Activated T-cell treated with anti-CD3 and anti-CD28 coated beads, Interleukin-2, amount 50 U/mL, for 72 hours (primary cell): ENCODE measurements at places on chromosomes 3 and 15.

DNA sequence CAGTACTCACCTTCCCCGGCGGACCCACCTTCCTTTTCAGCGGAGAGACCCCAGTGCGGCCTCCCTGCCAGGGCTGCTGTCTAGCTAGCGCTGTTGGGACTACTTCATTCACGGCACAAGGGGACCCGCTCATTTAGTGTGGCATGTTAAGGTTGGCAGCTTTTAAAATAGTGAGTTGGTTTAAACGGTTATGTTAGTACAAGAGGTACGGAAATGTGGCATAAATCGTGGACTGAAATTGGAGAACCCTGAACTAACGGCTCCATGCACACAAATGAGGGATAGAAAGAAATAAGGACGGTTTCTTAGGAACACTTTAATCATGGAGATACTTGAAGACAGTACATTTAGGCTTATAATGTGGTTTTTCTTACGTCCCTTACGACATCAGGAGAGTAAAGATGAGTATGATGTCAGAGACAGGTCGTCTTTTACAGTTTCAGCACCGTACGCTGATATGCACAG is 752 bp downstream of the CEP63 start:
- DNase-seq, result no peak

- no peak for DNase-seq
Observed at GRCh38 chr3:148957586-148957985, 33.8 kb upstream of the GYG1 start.

DNA sequence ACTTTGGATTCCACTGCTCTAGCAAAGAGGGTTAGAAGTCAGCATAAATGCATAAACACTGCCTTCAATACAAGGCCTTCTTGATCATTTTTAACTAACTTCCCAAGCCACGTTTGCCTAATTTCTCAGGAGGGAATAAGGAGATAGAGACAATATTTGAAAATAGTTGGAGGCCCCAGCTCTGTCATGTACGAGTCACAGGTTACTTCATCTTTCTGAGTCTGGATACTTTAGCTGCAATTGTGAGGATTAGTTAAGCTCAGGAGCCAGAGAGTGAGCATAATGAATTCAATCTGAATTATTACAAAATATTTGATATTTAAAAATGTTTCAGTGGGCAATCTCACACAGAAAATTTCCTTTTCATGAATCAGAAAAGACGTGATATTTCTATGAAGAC is 298.9 kb downstream of the SHOX2 start:
- DNase-seq, result no peak

GRCh38 chr3:178002113-178002512 is 534.1 kb upstream of the KCNMB2 start:
- no peak for DNase-seq

- no peak for DNase-seq
Observed at GRCh38 chr15:31162721-31163510, 61.4 kb upstream of the TRPM1 start.

DNA sequence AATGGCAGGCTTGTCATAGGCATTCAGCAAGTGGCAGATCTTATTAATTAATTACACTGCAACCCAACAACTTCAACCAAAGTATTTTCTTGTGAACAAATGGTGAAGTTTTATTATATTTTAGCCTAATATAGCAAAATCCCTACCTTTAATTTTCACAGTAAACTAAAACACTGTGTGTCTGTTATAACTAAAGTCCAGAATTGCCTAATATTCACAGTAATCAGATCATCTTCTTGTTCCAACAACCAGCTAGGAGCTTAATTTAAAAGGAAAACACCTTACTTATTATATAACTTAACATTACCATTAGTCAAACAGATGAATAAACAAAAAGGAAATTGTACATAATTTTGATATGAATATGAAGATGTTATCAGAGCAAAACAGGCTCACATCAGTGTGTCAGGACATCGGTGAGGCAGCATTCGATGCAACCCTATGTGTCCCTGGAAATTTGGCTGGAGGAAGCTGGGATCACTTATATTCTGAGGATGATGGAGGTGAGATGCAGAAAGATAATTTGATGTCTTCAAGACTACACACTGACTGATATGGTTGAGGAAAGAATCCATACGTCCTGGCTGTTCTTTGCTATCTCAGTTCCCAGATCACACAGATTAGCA is 189.3 kb upstream of the EIF1B start:
- no peak for DNase-seq

GRCh38 chr3:41202834-41203345 is 3.6 kb downstream of the CTNNB1 start:
- DNase-seq, result no peak

- DNase-seq, result no peak
Observed at GRCh38 chr3:26312816-26313215, 309.8 kb upstream of the LRRC3B start.

DNA sequence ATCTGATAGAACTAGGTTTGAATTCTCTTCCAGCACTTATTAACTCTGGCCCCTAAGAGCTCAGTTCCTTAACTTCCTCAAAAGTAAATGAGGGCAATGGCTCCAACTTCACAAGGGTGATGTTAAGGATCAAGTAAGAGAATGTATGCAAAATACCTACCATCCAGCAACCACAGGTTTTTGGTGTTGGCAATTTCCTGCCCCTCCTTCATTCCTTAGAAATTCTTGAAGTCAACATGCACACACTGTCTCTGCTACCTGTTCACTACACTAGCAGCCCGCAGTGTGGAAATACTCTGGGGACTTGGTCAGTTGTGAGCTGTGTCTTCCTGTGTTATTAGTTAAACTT is 5.0 kb downstream of the ZBED2 start:
- no peak for DNase-seq

- no peak for DNase-seq
Observed at GRCh38 chr3:73203101-73203500, 141.6 kb downstream of the EBLN2 start.

DNA sequence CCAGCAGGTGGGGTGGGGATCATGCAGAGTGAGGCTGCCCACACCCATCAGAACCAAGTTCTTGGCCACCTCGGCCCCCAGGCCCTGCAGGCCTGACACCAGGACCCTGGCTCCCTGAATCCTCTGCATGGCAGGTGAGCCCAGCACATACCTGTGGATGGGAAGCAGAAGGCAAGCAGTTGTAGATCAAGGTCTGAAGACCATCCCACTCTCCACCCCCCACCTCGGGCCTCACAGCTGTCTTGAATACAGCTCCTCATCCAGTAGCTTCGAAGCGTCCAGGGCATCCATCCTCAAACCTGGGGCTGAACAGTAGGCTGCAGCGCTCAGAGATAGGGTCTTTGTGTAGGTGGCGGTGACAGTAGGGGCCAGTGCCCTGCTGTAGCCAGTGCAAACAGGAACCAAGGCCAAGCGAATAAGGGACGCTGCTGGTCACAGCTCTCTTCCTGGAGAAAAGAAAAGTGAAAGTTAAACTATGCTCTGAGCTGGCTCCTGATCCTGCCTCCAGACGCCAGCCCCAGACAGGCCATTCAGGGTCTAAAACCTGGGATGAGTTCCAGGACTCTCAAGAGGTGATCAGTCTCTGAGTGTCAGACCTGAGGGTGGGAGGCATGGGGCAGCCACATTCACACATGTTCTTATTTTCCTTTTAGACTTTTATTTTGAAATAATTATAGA is at the start of gene UBA7:
TSS of gene UBA7 (minus strand) at position 457 of the 678 bp plus-strand sequence. CDS start at position 291, 166 bp downstream.
- peak; percentile 43 for DNase-seq

GRCh38 chr3:28835249-28835648 is 445.6 kb upstream of the RBMS3 start:
- no peak for DNase-seq

GRCh38 chr3:197204736-197205135 is 93.7 kb downstream of the DLG1 start:
- DNase-seq, result no peak

GRCh38 chr3:4083225-4084015 is 219.7 kb upstream of the SETMAR start:
- no peak for DNase-seq

GRCh38 chr3:42351207-42351606 is 59.2 kb downstream of the LYZL4 start:
- DNase-seq, result no peak

DNA sequence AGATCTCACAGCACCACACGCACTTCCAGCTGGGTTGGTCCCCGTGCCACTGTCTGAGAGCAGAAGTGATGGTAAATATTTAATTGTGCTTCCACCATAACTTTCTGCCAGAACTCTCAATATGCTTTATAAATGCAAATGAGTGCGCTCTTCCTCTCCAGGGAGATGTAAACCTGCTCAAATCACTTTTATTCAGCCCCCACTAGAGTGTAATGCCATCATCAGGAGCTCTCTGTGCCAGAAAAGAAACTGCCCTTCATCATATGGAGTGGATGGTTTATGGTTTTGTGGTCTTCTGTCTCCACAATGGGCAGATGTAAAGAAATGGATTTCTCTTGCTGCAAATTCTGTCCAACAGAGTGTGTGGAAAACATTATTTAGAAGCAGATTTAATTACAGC is 127.0 kb downstream of the EPHB1 start:
- DNase-seq, result no peak

DNA sequence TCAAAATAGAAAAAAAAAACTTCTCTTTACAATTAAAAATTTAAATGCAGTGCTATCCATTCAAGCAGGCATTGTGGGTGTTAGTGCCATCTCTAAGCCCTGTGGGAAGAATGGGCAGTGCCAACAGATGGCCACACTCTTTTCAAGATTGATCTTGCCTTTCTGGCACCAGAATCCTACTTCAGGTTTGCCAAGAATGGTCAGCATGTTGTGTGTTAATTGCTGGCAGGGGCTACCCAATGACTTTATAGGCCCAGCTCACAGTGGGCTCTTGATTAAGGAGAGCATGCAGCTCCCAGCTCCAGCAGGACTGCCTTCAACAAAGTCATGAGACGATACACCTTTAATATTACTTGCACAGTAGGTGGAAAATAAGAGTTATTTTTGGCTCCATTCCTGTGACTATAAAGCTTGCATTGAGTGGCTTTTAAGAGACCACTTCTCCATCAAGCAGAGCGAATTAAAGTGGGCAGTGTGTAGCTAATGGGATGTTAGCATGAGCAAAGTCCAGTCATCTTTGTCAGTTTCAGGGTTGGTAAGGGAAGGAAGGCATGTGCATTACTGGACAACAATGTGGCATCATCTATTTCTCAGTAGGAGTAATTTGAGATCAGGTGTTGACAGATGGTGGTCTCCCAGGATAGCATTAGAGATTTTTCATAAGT is 476.8 kb downstream of the C3orf38 start:
- no peak for DNase-seq

GRCh38 chr3:88807491-88808105 is 299.8 kb upstream of the EPHA3 start:
- DNase-seq, result no peak

GRCh38 chr3:16813336-16813735 is 71.4 kb upstream of the PLCL2 start:
- no peak for DNase-seq

DNA sequence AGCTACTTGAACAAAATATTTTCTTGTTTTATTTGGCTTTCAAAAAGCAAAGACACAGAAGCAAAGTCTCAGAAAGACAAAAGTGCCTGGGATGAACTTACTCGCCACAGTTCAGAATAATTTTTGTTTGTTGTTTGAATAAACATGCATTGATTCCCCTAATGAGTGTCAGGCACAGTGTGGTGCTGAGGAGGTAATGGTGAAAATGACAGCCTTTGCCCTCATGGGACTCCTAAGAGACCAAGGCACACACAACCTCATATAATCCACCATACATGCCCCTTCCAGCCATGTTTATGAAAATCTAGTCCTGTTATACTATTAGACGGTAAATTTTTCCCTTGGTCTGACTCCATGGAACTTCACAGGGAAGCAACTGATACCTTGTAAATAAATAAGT is 2.5 kb downstream of the GOLIM4 start:
- no peak for DNase-seq

DNA sequence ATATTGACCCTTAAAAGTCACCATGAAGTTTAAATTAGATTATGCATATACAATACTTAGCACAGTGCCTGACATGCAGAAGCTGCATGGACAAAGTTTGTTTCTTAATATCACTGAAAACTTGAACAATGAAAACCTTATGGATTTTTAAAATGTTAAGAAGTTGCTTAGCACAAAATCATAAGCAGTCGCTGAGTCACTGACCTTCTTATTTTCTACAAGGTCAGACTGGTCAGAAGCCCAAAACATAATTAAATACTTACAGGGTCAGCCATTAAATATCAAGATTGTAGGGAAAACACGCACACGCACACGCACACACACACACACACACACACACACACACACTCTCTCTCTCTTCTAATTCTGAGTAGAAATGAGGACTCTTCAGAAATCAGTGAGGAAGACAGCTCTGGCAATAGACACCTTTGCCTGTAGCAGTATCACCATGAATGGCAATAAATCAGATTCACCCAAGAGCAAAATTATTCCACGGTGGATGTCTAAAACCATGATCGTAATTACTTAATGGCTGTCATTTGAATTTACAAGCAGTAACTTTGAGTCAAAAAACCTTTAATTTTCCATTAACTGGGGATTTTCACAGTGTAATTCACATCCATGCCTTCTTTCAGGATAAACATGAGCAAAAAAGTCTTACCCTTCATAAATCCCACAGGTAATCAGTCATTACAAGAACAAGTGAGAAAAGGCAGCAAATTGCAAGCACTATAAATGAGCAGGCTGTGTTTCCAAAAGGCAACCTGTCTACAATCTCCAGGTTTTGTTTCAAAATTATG is 147.5 kb downstream of the OSBPL10 start:
- no peak for DNase-seq

DNA sequence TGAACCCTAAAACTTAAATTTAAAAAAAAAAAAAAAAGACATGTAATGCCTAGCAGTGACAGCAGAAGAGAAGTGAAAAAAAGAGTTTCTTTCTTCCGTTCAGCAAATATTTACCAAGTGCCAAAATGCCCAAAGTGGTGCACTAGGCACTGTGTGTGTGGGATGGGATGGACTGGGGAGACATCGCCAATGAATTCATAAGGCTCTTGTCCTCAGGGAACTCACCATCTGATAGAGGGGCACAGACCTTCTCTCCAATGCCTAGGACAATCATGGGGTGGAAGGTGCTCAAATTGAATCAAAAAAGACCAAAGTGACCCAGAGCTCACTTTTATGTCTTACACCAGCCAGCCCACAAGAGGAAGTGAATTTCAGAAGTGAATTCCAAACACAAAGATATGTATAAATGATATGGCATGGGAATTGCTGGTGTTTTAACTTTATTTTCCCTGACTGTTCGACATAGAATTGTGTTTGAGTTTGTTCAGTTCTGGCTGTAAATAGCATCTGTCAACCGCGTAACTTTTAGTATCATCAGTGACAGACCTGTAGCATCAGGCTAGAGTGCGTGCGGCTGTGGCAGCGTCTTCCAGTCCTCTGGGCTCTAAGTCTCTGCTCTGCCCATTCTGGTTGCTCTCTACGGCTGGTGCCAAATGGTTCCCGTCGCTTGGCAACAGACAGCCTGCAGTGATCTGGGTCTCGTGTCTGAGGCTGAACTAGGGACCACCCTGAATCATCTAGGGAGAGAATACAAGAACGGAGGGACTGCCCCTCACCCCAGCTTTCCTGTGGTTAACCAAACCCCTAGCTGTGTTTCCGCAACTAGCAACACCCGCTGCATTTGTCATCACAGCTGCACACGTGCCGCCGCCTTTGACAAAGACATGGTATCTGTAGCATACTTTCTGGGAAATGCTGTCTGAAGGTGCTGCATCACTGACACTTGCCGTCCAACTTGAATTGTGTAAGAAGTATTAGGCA is 154.0 kb upstream of the THBS1 start:
- peak; percentile 91 for DNase-seq
